ENCODE measurements at places on chromosomes 2 and 18.

GRCh38 chr2:25303633-25304236 lies 38.0 kb downstream of the DNMT3A start:
- no peak for DNase-seq

DNA sequence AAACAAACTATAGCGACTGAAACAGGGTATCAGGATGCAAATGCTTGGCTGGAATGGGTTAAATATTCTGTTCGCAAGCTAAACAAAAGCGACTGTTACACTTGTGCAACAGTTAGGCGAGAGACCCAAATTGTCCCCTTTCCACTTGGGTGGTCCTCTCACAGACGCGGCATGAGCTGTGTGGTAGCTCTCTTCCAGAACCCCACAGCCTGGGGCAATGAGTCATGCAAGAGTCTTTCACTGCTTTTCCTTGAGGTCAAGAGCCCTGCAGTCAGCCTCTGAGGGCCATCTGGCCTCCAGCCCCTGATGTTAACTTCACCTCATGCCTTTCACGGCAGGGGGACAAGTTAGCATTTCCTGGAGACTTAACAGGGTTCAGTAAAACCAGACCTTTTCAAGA lies 25.7 kb downstream of the SULT1C4 start:
- peak; percentile 70 for DNase-seq

DNA sequence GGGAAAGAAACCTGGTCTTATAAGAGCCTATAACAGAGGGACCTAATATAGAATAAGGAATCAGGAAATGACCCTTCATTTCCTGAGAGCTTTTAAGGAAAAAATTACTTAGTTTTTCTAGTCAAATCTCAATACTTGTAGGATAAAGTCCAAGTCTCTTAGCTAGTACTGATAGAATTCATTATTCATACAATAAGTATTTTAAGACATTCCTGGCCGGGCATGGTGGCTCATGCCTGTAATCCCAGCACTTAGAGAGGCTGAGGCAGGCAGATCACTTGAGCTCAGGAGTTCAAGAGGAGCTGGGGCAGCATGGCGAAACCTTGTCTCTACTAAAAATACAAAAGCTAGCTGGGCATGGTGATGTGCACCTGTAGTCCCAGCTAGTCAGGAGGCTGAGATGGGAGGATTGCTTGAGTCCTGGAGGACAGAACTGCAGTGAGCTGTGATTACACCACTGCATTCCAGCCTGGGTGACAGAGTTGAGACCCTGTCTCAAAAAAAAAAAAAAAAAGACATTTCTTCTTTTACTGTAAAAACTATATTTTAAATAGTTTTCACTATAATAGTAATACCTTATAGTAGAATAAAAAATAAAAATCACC lies 3.2 kb downstream of the RAB3GAP1 start:
- DNase-seq: peak; percentile 83

- DNase-seq: no peak
Observed at GRCh38 chr2:166665991-166666940, 172.2 kb upstream of the SCN7A start.

Data from AG10803 (cell line).